ENCODE measurements at places on chromosomes 3 and 15.

DNA sequence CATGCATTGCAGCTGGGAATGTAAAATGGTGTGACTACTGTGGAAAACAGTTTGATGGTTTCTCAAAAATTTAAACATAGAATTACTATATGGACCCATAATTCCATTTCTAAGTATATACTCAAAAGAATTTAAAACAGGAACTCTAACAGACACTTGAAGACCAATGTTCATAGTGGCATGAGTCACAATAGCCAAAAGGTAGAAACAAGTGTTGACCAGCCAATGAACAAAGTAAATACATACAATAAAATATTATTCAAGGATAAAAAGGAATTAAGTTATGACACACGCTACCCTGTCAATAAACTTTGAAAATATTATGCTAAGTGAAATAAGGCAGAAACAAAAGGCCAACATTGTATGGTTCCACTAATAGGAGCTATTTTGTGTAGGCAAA lies 357.4 kb upstream of the IL12A start:
- DNase-seq, result no peak

GRCh38 chr3:52998771-52999513 lies 46.9 kb downstream of the SFMBT1 start:
- no peak for DNase-seq

DNA sequence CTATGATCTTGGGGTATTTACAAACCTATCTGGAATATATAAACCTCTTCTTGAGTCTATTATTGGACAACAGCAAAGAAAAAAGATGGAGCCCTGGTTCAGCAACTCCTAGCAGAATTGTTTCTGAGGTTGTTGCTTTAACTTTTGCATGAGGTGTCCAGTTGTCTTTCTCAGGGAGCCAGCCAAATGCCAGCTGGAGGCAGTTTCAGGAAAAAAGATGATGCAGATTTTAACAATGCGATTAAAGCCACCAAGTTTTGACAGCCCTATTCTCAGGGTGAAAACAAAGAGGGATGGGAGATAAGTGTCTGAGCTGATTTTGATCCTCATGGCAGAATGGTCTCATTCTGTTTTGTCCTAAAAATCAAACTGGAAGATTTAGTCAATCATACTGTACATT lies 181.6 kb upstream of the RASGRP1 start:
- no peak for DNase-seq

- no peak for DNase-seq
These were observed 16.7 kb downstream of the PLA2G4D start for GRCh38 chr15:42077689-42078088.

DNA sequence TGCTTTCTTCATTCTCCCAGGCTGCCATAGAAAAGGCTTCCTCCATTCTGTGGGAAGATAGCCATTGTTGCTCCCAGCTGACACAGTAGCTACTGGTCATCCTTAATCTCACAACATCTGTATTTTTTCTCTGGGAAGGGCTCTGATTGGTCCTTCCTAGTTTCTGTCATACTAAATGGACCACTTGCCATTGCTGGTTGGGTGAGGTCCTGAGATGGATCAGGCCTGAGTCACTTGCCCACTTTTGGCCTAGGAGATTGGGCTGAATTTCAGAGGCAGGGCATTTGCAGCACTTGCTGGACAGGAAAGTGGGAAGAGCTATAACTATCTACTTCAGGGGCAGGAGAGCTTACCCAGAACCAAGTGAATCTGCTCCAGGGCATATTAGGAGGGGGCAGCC lies 106.5 kb upstream of the PROK2 start:
- no peak for DNase-seq

- no peak for DNase-seq
These were observed 24.5 kb upstream of the SSR3 start for GRCh38 chr3:156579427-156579851.

DNA sequence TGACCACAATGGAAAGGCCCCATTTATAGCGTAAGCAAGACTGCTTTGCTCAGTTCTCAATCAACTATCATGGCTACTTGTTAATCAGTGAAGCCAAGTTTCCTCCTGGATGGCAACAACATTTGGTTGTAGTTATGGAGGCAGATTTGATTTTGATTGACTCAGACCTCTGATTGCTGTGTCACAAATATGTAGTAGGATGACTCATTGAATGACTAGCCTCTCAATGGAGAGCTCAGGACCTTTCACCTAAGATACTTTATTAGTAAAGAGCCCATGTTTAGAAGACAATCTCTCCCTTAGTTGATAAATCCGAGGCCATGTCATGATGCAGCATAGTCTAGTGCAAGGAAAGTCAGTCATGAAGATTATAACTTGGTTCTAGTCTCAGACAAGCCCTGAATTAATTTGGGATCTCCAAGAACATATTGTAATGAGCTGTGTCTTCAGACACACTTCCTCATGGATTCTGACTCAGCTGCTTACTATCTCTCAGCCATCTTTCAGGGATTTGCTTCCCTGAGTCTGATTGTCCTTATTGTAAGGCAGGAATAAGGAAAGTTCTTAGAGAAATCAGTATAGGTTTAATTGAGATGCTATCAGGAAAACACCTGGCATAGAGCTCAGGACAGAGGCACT lies 397.4 kb upstream of the TMCO5A start:
- peak; percentile 4 for DNase-seq

- DNase-seq, result no peak
These were observed 19.4 kb upstream of the VEPH1 start for GRCh38 chr3:157522648-157523047.

- no peak for DNase-seq
These were observed 71.1 kb downstream of the MYO1E start for GRCh38 chr15:59301527-59301926.

GRCh38 chr3:69090021-69090420 lies 5.3 kb downstream of the ARL6IP5 start:
- DNase-seq, result no peak

- DNase-seq, result no peak
These were observed 15.7 kb upstream of the CNTN4 start for GRCh38 chr3:2082871-2083480.

DNA sequence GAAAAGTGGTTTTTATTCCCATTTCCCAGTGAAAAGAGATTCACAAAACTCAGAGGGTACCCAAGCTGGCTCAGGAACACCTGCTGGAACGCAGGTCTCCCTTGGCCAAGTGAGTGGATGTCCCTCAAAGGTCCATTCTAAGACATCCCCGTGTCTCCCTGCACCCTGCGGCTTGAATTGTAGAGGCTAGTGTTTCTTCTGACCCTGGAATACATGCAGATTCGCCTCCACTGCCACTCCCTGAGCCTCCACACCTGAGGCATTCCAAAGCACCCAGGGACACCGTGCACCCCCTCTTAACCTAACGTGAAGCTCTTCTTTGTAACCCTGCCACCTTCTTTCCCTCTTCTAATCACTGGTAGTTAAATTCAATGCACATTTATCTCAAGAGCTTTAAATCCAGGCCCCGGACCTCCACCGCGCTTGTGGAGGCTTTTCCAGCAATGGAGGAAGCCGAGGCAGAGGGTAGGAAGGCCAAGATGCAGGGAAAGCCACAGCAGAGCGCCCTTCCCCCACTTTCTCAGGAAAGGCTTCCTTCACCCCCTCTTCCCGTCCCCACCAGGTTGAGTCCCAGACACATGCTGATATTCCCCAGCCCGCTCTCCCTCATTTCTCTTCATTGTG lies 590 bp upstream of the ITGA11 start:
- no peak for DNase-seq

DNA sequence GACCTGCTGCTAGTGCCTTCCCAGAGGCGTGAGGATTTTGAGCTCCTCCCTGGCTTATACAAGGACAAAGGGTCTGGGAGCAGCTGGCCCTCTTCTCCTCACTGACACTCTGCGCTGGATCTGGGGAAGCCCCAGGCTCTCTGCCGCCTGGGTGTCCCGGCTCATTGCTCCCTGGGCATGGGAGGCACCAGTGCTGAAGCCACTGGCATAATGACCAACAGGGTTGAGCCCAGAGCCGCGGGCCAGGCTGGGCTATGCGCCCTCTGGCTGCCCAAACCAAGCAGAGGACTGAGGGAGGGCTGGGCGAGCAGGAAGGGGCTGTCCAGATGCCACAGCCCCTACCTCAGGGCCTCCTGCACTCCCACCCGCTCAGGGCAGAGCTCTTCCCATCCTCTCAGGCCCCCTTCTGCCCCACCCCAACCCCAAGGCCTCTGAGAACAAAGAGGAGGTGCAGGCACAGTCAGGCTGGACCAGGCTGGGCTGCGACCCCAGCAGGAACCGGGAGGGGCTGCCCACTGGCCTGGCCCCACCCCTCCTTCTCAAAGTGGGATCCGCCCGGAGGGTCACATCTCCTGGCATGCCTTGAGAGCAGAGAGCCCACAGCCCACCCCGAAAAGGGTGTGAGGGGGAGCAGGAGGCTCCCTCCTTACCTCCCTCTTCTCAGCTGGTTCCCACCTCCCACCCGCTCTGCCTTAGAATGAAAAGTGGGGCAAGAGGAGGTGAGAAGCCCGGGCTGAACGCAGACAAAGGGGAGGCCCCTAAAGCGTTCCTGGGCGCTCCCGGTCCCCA lies 1.6 kb downstream of the LINGO1 start:
- no peak for DNase-seq

DNA sequence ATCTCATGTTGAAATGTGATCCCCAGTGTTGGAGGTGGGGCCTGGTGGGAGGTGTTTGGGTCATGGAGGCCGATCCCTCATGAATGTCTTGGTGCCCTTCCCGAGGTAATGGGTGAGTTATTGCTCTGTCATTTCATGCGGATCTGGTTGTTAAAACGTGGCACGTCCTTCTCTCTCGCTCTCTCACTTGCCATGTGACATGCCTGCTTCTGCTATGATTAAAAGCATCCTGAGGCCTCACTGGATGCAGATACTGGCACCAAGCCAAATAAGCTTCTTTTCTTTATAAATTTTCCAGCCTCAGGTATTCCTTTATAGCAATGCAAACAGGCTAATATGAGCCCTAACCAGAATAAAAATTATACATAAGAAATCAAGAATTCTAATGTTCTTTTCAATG lies 31.7 kb upstream of the HACD2 start:
- DNase-seq, result no peak

DNA sequence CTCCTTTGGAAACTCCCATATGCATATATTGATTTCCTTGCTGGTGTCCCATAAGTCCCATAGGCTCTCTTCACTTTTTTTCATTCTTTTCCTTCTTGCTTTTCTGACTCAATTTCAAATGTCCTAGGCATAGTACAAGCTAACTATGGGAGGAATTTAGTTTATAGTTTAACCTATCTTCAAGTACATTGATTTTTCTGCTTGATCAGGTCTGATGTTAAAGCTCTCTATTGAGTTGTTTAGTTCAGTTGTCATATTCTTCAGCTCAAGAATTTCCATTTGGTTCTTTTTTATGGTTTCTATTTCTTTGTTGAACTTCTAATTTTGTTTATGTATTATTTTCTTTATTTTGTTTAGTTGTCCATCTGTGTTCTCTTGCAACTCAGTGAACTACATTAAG lies 121.3 kb upstream of the MNS1 start:
- DNase-seq, result no peak

GRCh38 chr3:11910971-11911531 lies 64.4 kb upstream of the TAMM41 start:
- no peak for DNase-seq

DNA sequence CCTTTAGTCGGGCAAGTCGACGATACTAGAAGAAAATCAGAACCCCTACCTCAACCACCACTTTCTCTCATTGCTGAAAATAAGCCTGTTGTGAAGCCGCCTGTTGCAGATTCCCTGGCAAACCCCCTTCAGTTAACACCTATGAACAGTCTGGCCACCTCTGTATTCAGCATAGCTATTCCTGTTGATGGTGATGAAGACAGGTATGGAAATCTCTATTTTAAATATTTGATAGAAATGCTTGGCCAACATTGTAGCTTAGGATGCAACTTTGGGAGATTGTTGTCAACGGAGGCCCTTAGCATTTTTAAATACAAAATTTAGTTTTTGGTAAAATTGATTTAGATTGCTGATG lies 3.0 kb downstream of the TSC22D2 start:
- DNase-seq, result no peak

DNA sequence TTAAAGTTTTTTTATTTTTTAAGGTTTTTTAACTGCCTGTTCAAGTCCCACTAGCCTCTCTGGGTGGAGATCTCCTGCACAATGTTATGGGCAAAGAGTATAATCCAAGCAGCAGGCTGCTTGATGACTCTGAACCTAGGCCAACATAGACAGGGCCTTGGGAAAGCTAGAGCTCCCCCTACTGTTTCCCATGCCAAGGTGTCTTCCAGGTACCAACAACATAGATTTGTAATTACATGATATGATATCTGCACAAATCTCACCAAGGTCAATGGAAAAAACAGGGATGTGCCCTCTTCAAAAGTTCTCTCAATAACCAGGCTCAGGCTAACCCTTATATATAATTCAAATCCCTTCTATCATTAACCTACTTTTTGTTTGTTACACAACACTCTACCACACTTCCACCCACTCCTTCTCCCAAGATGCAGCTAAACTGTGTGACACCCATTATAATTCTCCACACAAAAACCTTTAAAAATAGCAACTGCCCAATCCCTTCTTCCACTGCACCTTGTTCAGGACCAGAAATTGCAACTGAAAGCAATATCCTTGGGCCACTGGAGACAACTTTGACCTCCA lies 43.8 kb downstream of the RBM15B start:
- DNase-seq, result peak; percentile 23

DNA sequence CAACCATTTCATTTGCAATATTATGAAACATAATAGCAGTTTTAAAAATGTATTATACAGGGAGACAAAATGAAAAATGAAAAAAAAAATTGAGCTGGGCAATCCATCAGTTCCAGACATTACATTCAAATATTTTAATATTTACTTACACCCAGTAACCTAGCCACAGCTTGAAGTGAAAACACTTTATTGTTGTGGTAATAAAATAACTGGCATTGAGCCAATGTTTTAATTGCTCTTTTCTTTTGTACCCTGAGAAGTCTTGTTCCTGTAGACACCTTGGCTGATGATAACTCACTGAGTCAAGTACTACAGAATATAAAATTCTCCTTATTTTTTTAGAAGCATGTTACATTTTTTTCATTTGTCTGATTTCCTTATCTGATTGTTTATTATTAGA lies 180.6 kb downstream of the ROBO1 start:
- no peak for DNase-seq

- peak; percentile 17 for DNase-seq
These were observed 153.4 kb downstream of the ERC2 start for GRCh38 chr3:56314842-56315241.

DNA sequence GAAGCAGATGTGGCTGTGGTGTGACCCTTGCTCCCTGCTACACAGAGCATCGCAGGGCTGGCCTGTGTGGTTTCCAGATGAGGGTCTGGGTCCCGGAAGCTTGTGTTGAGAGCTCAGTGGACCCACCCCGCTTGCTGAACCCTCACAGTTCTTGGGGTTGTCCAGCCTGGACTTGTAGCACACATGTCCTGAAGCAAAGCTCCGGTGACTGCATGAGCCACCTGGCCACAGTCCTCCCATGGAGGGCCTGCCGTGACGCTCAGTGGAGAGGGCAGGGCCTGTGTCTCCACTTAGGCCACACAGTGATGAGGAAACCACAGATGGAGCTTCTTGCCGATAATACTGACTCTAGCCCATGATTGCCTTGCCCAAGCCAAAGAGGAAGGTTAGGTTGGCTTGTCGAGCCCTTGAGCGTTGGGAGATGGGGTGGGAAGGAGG lies 62.6 kb downstream of the RGMA start:
- no peak for DNase-seq

DNA sequence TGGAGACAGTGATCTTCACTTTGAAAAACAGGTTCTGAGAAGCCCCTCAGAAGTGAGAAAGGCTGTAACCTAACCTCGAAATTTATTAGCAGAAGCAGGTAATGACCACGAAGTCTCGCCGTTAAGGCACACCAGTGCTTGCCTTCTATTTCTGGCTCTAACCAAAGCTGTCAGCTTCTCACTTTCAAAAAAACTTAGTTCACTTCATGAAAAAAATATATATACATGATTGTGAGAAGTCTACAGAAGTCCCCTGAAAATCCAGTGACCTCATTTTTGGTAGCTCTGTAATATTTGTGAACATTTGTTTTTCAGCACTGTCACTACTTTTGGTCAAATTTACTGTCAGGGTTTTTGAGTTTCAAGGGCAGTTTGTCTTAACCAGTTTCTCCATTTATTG lies 19.1 kb upstream of the AKAP13 start:
- DNase-seq, result no peak
